Activated T-cell treated with anti-CD3 and anti-CD28 coated beads, Interleukin-2, amount 50 U/mL, for 72 hours (primary cell): ENCODE measurements at places on chromosomes 7 and 10. TPM values are rescaled to one million over a fixed set of nuclear protein-coding genes. Genes with fewer than 3 reads are reported as not detected.

Gene SMKR1
- 4.3 TPM for total RNA-seq

Gene MRPS24
- 100 TPM for total RNA-seq

Gene RAPGEF5
- 0.46 TPM for total RNA-seq

Gene HTR5A
- total RNA-seq, result not detected

Gene ORAI2
- total RNA-seq, result 37.8 TPM

- DNase-seq, result no peak
Measured at GRCh38 chr7:90709501-90710465, 113.7 kb downstream of the CDK14 start.

GRCh38 chr7:49791088-49791741 lies 17.8 kb downstream of the VWC2 start:
- no peak for DNase-seq

- no peak for DNase-seq
Measured at GRCh38 chr7:368651-369475, 78.9 kb downstream of the FOXL3 start.

DNA sequence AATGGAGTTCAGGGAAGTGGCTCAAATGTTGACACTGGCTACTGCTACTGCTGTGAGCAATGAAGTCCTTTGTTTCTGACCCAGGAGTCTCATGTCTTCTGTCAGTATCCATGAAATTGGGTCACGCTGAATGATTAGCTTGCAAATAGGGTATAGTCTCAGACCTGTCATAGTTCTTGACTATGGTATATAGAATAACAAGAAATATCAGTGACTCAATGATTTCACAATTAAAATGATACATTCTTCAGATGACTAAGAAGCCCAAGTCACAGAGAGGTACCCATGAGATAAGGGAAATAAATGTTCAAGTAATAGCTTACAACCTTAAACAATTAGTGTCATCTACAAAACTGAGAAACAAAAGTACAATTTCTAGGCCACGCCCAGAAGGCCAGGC lies 89.3 kb downstream of the LYZL2 start:
- no peak for DNase-seq

- peak; percentile 8 for DNase-seq
Measured at GRCh38 chr7:4882169-4883032, 1.1 kb downstream of the RADIL start.

DNA sequence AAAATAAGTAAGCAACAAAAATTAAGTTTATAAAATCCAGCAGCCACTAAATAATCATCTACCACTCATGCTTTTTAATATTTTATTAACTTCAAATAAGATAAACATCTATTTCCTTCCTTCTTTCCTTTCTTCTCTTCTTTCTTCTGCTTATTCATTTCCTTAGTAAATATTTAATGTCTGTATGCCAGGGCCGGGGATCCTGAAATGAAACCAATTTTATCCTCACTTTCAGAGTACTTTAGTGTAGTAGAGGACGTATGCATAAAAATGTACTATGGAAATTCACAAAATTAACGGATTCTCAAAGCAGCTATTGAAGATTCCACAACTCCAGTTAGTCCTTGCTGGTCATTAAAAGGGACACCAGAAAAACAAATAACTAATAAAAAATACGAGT lies 224.7 kb downstream of the VTI1A start:
- no peak for DNase-seq

DNA sequence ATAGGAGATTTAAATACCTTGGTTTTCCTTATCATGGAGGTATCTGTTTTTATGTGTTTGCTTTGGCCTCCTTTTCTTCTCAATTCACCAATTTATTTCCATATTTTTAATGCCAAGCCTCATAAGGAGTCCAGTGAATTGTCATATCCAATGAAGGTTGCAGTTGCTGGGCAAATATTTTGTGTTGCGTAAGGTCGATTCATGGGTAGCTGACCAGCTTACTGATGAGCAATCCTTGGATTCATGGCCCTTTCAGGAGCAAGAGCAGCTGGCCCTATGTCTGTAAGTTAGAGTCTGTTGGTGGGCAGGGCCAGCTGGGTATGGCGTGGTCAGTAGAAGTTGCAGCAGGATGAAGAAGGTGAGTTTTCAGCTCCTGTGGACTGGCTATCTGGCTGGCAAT lies 182.9 kb downstream of the PFKFB3 start:
- no peak for DNase-seq

GRCh38 chr10:126177417-126178030 lies 210.8 kb downstream of the ADAM12 start:
- no peak for DNase-seq

DNA sequence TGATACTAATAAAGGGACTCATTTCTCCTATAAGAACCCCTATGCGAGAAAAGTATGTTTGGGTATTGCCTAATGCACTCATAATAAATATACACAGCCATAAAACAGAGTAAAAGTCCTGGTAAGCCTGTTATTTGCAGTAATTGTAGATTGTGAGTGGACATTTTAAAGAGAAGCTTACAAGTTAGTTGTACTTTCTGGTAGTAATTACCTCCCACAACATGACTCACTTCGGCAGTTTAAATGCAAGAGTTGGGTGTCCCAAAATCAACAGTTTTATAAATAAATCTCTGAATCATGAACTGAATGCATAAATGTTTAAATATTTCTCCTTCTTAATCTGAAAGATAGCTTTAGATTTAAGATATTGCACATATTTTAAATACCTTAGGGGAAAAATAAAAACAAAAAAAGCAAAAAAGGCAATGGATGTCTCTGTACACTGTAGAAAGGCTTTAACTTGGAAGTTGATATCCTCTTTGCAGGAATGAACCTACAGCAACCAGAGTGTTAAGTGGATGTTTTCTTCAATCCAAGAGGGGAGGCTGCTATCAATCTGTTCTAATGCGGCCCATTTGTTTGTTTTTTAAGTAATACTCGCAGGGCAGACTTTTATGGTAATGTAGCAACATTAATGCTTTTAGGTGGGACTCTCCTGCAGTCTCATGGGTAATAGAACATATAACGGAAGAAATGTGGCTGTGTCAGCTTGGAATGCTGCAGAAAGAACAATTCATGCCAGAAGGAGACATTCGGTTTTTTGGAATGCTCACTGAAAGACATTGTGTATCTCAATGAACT lies 57.3 kb upstream of the ZEB1 start:
- no peak for DNase-seq

GRCh38 chr10:22010973-22011408 lies 7.5 kb upstream of the DNAJC1 start:
- no peak for DNase-seq

- DNase-seq, result no peak
Measured at GRCh38 chr7:33554576-33554975, 350.8 kb upstream of the BMPER start.

DNA sequence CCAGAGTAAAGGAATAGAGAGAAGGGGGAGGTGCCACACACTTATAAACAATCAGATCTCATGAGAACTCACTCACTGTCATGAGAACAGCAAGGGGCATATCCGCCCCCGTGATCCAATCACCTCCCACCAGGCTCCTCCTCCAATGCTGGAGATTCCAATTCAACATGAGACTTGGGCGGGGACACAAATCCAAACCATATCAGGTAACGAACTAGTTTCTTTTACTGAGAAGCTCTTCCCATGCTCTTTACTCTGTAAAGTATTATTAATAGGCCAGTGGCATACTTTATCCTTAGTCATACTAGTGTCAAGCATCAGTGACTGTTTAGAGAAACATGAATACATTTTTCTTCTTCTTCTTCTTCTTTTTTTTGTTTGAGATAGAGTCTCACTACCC lies 39.4 kb upstream of the ZNF488 start:
- DNase-seq, result no peak

- no peak for DNase-seq
Measured at GRCh38 chr10:3339531-3339950, 167.0 kb upstream of the PITRM1 start.

GRCh38 chr10:23281044-23281433 lies 63.6 kb downstream of the C10orf67 start:
- DNase-seq, result no peak

DNA sequence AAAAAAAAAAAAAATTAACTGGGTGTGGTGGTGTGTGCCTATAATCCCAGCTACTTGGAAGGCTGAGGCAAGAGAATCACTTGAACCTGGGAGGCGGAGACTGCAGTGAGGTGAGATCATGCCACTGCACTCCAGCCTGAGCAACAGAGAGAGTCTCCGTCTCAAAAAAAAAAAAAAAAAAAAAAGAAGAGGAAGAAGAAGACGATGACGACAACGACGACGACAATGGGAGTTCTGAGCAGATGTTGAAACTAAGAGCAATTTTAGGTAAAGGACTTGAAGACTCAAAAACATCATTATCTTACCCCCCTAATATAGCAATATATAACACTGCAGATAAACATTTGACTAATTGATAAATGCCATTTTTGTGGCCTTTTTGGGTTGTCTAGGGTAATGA lies 39.5 kb upstream of the PPP1R17 start:
- no peak for DNase-seq
